ENCODE measurements at places on chromosomes 16 and 17.

GRCh38 chr17:10087355-10087754, 111.1 kb downstream of the GAS7 start:
- peak; percentile 31 for DNase-seq

- no peak for DNase-seq
Observed at GRCh38 chr16:79613009-79613408, 12.5 kb upstream of the MAF start.

DNA sequence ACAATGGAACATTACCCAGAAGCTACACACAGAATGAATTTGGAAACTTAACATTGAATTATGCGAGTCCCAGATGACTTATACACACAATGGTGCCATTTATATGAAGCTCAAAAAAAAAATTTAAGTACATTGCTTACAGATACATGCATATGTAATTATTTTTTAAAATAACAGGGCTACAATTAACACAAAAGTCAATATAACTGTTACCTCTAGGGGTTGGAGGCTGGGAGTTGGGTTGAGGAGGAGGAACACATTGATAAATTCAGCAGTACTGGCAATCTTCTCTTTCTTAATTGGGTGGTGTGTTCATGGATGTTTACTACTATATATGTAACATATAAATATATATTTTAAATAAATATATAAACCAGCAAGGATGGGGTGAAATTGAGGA, 1.1 kb downstream of the ZNF23 start:
- peak; percentile 16 for DNase-seq

DNA sequence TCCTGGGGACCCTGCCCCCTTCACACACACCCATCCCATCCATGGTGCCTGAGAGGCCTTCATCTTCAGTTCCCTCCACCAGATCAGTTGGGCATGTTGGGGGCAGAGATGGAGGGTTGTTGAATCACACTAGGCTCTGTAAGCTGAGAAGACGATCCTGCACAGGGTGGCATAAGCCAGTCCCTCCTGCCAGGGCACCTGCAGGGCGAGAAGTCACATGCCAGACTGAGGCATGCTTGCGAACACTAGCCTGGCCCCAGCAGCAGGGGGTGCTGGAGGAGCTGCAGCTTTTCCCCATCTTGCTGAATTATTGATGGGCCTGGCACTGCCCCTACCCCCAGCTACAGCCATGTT, 6.1 kb upstream of the TBX2 start:
- DNase-seq: no peak

DNA sequence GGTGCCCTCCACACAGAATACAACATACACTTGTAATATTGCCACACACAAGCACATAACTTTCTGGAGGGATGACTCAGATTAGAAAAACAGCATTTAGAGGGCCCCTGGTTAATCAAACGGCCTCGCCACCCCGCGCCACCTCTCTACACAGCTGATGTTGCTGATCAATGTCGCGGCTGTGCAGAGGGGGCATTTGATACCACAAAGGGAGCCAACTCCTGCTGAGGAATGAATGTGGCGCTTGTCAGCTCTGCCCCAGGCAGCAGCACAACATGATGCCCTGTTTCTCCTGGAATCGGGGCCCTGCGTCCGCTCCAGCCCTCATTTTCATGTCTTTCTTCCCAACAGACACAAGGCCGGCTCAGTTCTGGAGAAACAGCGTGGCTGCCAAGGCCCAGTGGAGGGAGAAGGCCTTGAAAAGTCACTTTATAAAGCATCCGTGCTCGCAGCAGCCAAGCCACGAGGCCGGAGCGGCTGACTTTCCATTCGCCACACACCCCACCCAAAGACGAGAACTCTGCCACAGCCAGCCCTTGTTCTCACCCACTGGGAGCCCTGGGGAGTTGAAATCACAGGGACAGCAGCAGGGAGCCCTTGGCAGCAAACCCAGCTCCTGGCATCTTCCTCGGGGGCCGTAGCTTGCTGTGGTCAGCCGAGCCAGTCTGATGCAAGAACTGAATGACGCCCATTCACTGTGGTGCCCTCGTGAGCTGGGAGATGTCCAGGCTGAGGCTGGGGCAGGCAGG, 65.6 kb downstream of the XYLT1 start:
- no peak for DNase-seq

DNA sequence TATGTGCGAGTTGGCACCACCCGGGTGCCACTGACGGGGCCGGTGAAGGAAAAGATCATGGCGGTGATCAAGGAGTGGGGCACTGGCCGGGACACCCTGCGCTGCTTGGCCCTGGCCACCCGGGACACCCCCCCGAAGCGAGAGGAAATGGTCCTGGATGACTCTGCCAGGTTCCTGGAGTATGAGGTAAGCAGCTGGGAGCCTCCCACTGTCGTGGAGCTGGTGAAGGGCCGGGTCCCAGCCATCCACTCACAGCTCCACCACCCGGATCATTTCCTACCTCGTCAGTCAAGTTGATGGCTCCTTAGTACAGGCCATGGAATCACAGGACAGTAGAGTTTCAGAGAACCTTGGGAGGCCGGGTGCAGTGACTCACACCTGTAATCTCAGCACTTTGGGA, 20.0 kb downstream of the ATP2A1 start:
- DNase-seq: no peak

DNA sequence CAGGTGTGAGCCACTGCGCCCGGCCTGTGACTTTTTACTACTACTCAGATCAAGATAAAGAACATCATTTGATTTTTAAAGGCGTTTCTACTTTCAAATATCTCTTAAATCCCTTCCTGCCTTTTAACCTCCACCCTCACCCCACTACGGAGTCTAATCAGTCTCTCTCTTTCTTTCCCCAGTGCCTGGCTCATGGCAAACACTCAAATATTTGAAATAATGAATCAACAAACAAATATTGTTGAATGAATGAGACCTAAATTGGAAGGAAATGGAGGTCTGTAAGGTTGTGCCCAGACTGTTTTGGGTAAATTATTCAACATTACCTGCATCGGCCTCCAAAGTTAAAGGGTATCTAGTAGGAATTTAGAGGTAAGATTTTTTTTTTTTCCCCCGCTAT, 14.7 kb downstream of the COPZ2 start:
- no peak for DNase-seq

GRCh38 chr17:8893621-8894201, 26.2 kb upstream of the PIK3R6 start:
- no peak for DNase-seq

GRCh38 chr16:177981-178667, 1.6 kb downstream of the HBA1 start:
- peak; percentile 32 for DNase-seq

DNA sequence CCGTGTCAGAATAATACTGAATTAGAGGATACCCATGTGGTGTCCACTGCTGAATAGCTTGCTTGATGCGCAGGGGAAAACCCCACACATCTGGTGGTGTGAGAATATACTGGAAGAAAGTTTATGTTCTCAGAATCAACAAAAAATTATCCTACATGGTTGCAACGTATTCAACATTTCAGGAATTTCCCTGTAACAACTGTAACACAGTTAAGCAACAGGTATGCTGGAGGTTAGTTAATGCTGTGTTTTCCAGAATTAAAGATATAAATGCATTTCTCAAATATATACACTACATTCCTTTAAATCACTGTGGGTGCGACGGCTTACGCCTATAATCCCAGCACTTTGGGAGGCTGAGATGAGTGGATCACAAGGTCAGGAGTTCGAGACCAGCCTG, 5.4 kb downstream of the CNOT1 start:
- no peak for DNase-seq

GRCh38 chr16:67027046-67027445, 1.9 kb upstream of the CBFB start:
- DNase-seq: no peak

DNA sequence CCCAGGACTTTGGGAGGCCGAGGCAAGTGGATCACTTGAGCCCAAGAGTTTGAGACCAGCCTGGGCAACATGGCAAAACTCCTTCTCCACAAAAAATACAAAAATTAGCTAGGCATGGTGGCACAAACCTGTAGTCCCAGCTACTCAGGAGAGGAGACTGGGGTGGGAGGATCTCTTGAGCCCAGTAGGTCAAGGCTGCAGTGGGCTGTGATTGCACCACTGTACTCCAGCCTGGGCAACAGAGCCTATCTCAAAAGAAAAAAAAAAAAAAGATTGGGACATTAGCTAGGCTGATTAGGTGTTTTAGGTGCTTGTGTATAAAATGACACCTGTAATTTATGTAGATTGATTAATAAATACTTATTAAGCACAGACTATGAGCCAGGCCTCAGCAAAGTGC, 10.1 kb downstream of the GFOD2 start:
- DNase-seq: no peak

DNA sequence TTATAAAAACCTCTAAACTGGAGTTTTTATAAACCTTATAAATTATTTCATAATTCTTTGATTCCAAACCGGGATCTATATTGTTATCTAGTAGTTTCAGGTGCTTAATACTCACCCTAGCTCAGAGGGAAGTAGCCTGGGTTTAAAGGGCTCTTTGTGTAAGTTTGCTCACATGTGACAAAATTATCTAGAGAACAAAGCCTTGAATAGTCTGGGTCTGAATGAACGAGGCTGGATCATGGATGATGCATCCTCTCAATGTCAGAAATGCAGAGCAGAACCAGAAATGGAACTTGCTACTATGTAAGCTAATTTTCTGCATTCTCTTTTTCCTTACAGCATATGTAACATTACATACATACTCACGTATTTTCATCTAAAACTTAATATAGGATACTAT, 103.9 kb upstream of the NETO2 start:
- no peak for DNase-seq

DNA sequence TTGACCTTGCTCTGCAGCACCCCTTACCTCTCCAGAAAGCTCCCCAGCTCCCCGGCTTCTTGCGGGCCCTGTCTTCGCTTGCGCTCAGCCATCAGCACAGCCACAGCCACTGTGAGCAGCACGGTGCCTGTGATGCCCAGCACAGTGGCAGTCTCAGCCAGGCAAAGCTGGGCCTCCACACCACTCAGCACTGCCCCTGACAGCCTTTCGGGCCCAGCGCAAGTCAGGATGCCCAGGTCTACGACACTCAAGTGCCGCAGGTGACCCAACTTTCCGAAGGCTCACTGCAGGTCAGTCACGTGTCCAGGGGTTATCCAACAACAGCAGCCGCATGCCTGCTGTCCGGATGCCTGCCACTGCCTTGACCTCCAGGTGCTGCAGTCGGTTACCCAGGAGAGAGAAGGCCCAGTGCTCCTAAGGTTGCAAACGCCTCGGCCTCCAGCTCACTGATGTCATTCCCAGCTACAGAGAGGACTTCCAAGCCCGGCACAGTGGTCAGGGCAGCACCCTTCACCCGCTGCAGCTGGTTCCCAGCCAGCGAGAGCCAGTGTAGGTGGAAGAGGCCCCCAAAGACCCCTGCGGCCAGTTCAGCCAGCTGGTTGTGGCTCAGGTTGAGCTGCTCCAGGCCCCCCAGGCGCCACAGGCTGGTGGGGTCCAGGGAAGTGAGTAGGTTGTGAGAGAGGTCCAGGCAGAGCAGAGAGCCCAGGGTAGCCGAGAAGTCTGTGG, 8.9 kb upstream of the TMEM101 start:
- DNase-seq: no peak

DNA sequence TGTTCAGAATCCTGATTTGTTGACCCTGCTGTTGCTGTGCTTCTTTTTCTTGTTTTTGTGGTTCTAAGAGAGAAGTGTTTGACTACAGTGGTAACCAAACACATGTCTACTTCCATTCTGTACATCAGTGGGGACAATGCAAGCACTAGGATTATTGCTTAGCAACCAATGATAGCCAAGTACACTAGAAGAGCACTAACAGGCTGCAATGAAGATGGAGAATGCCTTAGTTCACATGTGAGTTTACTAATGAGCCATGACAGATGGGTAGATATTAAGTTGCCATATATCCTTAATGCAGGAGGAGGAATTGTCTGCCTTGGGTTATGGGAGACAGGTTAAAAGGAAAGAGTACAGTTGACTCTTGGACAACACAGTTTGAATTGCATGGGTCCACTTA, 8.3 kb downstream of the EFCAB5 start:
- DNase-seq: no peak

DNA sequence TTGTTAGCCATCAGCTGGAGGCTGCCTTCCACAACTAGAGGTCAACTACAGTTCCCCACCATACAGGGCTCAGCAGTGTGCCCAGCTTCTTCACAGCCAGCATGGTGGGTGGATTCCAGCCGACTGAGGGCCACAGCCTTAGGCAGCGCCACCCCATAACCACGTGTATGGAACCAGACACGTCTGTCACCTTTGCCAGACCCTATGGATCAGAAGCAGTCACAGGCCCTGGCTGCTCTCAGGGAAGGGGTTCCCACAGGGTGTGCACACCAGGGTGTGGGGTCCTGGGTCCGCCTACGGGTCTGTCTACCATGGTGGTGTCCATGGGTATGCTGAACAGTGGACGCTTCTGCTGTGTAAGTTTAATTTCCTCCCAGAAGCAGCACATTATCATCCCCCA, 265.0 kb upstream of the FOXF1 start:
- no peak for DNase-seq

- DNase-seq: no peak
Observed at GRCh38 chr17:80469667-80470066, 6.7 kb downstream of the NPTX1 start.

GRCh38 chr16:1295465-1295864, 14.0 kb upstream of the UBE2I start:
- no peak for DNase-seq

- DNase-seq: no peak
Observed at GRCh38 chr17:37338847-37339246, 36.9 kb upstream of the C17orf78 start.

DNA sequence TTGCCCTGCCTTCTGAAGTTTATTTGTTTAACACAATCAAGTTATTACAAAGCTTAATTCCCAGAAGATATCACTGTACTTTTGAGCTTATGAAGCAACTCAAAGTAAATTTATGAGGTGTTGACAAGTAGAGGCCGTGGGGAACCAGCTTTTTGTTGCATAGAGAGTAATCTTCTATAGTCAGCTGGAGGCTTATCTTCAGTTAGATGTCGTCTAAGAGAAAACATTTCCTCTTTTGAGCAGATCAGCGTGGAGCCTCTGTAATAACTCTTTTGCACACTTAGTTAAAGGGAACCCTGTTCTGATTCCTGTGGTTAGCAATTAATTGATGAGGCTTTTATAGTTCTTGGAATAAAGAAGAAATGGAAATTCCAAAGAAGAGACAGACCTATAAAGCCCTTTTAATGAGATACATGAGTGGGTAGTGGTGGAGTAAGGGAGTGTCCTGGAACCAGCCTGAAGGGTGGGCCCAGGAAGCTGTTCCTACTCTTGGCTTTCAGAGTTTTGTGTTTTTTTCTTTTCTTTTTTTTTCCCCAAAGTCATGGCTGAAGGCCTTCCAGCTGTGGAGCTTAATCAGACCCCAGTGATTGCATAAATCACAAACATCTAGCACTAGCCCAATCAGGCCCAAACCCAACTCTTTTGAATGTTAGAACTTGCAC, 28.9 kb upstream of the MAP3K14 start:
- DNase-seq: no peak

DNA sequence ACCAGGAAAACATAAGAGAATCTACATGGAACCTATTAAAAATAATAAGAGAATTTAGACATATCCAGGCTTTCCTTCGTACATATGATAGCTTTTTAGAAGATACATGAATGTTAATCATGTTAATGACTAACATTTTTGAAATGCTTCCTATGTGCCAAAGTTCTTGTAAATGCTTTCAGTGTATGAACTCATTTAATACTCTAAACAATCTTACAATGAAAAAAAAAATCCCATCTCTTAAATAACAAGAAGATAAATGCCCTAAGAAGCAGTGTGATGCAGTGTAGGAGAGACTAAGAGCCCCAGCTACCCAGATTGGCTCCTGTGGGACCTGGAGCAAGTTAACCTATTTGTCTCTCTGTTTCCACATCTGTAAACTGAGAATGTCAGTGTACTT, 220.4 kb upstream of the MYOCD start:
- DNase-seq: no peak
